CD4-positive, alpha-beta memory T cell (primary cell): ENCODE measurements at places on chromosomes 4 and X.

GRCh38 chrX:38175139-38175538 lies 45.5 kb downstream of the SRPX start:
- DNase-seq, result no peak

GRCh38 chr4:148540622-148541326 lies 98.6 kb upstream of the NR3C2 start:
- no peak for DNase-seq

GRCh38 chrX:10747975-10748374 lies 127.6 kb upstream of the MID1 start:
- DNase-seq, result no peak

- no peak for DNase-seq
Observed at GRCh38 chrX:142201113-142201512, 4.0 kb downstream of the MAGEC2 start.

DNA sequence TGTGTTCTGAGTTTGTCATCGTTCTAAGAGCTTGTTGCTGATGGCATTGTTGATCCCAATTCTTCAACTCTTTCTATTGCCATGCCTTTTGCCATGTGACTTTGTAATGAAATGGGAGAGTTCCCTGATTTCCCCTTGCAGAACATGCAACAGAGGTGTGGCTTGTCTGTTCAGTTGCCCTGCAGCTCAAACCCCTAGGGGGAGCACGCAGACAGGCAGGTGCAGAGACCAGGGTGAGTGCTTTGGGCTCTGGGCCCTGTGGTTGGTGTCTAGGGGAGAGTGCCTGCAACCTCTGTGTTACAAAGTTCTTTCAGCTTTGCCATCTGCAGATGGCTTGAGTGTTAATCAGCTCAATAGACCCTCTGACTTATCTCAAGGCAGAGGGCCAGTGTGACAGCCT lies 332.7 kb downstream of the MID1IP1 start:
- no peak for DNase-seq

GRCh38 chr4:26765515-26765914 lies 95.1 kb upstream of the STIM2 start:
- no peak for DNase-seq

DNA sequence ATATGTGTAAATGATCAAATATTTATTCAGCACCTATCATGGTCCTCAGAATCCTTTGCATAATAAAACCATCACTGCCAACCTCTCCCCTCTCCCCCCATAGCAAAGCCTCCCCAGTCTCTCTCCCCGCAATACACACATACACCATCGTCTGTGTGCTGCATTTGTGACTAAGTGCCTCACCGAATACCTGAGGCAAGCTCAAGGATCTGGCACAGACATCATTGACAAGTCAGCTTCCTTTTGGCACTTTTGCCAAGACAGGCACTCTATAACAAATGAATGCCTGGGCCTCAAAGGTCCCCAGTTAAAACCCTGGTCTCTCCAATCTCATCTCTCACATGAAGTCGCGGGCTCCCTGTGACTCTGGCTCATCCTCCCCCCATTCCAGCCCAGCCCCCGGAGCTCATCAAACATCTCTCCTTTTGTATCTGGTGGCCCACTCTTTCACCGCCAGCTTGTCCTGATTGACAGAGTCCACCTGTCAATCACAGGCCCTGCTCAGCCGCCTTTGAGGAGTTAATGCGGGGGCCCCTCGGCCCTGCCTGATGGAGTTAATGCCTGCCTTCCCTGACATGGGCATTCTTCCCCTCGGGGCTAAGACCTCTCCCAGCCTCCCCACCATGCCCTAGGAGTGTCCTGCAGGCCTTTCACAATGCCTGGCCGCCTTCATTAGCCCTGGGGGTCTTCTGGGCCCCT lies 135.8 kb upstream of the ATP6AP2 start:
- no peak for DNase-seq

DNA sequence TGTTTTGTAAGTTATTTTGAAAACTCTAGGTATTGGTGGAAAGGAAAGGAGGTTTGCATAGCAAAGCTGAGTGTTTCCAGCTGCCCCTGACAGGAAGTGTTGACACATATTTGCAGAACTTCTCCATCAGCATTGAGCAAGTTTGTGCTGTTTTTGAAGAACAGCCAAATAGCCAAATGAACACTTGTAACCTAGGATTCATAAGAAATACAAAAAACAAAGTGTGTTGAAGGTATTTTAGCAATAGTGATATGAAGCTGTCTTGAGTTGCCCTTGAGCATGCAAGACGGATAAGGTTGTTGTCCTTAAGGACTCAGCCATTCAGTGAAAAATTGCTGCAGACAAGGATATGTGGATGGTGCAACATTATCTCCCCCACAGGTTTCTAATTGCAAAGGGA lies 68.3 kb upstream of the PGM2 start:
- DNase-seq, result no peak

GRCh38 chrX:11010476-11010875 lies 100.7 kb upstream of the HCCS start:
- no peak for DNase-seq

- DNase-seq, result no peak
Observed at GRCh38 chr4:53189011-53189410, 176.8 kb downstream of the SCFD2 start.

DNA sequence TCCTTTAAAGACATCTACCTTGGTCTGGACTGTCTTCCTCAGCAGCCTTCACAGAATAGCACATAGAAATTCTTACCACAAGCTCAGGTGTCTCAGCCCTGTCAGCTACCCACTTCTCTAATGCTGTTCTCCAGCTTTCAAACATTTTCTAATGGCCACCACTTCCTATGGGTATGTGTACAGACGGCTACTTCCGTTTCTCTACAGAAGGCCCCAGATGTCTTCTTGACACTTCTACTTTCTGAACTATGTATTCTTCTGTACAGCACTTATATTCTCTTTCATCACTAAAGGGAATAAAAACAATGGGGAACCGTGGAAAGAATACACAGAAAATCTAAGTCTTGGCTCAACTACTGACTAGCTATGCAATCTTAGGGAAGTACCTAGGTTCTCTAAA lies 13.3 kb downstream of the OPHN1 start:
- DNase-seq, result no peak

GRCh38 chr4:42357325-42357724 lies 40.0 kb upstream of the SHISA3 start:
- no peak for DNase-seq

- no peak for DNase-seq
Observed at GRCh38 chr4:6123976-6124375, 76.4 kb downstream of the JAKMIP1 start.

DNA sequence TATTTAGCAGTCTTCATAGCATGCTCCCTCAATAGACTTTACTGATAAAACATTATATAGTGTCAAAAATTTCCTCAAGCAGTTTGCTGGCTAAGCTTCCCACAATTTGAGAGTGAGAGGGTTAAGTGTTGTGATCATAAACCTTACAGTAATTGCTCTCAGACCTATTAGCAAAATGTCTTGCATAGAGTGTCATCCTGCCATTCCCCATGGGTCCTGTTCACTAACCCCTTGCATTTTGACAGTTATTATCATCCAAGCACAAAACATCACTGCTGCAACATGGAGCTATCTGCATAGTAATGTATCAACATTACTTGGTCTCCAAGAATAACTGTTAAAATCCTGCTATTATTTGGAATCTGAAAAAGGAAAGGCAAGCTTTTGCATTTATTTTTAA lies 196.1 kb upstream of the GK2 start:
- no peak for DNase-seq

GRCh38 chr4:9895333-9895705 lies 113.9 kb downstream of the DRD5 start:
- DNase-seq, result no peak

GRCh38 chrX:19291086-19291485 lies 52.6 kb upstream of the PDHA1 start:
- no peak for DNase-seq

- DNase-seq, result no peak
Observed at GRCh38 chrX:10939424-10939823, 171.7 kb upstream of the HCCS start.

- DNase-seq, result peak; percentile 17
Observed at GRCh38 chr4:105715692-105716278, 7.2 kb downstream of the GSTCD start.

DNA sequence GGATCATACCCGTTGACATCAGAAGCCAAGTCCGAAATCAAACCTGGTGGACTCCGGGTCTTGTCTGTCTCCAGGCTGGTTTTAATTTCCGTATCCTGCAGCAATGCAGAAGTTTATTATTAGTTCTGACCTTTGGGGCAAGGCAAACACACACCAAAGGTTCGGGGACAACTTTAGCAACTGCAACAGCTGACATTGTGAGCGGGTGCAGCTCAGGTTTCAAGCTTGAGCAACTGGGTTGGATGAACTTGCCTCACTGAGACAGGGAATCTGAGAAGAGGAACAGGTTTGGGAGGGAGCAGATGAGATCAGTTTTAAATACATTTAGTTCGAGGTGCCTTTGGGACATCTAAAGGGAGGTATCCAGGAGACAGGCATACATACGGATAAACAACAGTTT lies 110.7 kb downstream of the GNL3L start:
- peak; percentile 25 for DNase-seq

- no peak for DNase-seq
Observed at GRCh38 chrX:38363046-38363445, 10.6 kb downstream of the OTC start.

DNA sequence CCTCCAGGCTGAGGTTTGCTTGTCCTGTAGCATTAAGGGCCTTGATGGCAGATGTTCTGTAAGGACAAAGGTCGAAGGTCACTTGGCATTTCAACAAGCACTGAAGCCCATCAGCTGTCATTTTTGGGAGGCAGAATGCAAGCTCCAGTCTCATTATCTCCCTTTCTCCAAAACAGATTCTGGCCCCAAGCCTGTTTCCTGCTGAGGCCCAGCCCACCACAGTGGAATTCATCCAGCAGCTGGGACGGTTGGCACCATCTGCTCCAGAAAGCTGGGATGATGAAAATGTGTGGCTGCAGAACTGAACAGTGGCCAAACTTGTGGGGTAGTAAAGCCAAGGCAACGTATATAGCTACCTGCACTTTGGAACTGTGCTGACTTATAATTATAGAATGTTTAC lies 17.7 kb upstream of the PPEF2 start:
- no peak for DNase-seq

- DNase-seq, result peak; percentile 12
Observed at GRCh38 chr4:81492606-81493230, 21.0 kb upstream of the RASGEF1B start.

DNA sequence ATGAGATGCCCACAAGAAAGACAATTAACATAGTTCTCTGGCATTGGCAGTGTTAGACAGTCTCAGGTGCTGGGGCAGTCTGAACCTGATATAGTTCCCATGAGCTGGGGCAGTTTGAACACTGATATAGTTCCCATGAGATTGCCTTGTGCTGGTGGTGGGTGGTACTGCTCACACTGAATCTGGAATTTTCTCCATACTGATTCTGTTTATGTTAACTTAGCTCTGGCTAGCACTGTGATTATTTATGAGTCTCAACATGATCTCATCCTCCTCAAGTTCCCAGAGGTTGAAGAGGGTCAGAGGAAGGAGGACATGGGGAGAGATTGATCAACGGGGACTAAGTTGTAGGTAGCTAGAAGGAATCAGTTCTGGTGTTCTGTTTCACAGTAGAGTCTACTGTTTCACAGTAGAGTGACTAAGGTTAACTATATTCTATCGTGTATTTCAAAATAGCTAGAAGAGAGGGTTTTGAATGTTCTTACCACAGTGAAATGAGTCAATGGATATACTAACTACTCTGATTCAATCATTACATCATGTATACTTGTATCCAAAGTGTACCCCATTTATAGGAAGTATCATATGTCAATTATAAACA lies 379.9 kb downstream of the ADAM29 start:
- no peak for DNase-seq

GRCh38 chrX:103651151-103651773 lies 22.5 kb downstream of the TCEAL1 start:
- DNase-seq, result no peak

GRCh38 chr4:36269533-36270173 lies 11.8 kb upstream of the DTHD1 start:
- no peak for DNase-seq

DNA sequence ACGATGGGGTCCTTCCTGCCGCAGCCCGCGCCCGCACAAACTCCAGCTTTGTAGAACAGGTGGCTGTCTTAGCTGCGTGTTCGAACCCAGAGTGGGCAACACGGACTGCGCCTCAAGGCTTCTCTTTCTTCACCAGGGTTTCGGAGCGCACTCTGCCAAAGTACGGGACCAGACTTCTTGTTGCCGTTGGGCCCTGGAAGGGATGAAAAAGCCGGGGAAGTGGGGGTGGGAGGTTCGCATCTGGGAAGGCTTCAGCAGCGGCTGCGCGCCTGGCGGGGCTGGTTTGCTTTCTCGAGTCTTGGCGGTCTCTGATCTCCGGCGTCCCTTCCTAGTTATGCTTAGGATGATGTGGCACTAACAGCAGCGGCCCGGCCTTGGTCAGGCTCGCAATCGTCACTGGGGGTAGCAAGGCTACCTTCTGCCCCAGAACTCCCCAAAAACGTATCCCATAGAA lies 673 bp downstream of the PARM1 start:
- DNase-seq, result no peak

DNA sequence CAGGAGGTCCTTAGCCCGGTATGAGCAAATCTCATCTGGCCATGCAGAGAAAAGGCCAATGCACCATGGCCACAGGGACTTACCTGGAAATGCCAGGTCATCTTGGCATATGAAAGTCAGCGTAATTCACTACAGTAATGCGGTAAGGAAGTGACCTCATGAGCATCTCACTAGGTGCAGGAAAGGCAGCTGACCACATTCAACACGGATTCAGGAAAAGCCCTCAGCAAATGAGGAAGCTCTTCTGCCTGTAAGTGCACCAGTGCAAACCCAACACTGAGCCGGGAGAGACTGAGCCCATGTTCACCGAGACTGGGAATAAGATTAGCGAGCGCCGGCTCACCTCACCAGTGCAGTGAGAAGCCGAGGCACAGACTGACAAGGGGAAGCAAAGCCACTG lies 23.7 kb downstream of the LRPAP1 start:
- no peak for DNase-seq
